ENCODE measurements at places on chromosomes 12 and 14. TPM values are rescaled to one million over a fixed set of nuclear protein-coding genes. Genes with fewer than 3 reads are reported as not detected.

DNA sequence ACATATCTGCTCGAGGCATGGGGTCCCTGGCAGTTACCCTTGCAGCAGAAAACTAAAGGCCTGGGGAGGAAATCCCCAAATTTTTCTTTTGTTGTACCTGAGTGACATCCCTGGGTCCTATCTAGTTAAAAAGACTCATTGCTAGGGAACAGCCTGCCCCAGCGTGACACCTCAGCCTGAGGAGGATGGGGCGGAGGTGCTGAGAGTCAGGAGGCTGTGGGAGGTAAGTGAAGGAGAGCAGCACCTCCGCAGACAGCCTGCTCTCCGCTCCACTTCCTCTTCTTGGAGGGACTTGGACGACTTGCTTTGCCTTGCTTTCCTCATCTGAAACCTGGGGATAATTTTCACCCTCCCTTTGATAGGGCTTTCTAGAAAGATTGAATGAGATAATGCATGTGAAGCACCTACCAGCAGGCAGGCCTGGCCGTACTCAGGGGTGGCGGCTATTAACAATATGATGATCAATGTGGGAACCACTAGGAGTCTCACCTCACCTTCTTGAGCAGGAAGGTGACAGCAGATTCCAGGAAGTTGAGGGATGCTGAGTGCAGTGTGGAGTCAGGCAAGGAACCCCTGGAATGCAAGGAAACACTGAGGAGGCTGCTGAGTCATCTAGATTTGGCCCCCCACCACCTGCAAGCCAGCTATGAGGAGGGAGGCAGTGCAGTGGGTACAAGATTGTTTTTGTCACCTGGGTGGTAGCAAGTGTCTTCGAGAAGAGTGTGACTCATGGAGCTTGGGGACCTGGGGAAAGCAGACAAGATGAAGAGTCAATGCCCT is 23.2 kb downstream of the UBE3B start:
- DNase-seq, result no peak

GRCh38 chr14:36672095-36672494 is 10.4 kb downstream of the PAX9 start:
- DNase-seq, result no peak

DNA sequence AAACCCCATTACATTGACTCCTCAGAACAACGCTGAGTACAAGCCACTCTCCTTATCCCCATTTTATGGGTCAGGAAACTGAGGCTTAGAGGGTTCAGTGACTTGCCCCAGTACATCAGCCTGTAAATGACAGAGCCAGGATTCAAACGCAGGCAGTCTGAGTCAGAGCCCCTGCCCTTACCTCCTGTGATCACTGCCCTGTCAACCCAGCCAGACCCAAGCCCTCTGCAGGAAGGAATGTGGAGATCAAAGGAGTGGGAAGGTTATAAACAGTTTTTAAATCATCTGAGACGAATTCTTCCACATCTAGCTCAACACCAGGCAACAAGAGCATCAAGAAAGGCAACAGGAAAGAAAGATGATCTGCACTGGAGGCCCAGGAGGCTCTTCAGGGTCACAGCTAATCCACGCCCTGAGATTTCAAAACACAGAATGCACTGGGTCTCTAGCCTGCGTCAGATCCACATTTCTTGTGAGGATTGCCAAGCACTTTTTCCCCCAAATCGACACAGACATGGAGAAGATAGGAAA is 38.5 kb downstream of the SPTB start:
- peak; percentile 61 for DNase-seq

GRCh38 chr14:74501135-74501614 is 7.6 kb downstream of the ISCA2 start:
- DNase-seq, result peak; percentile 47

- no peak for DNase-seq
Observed at GRCh38 chr12:104275689-104276088, 27.9 kb upstream of the EID3 start.

GRCh38 chr12:54282949-54283593 is 2.5 kb downstream of the HNRNPA1 start:
- no peak for DNase-seq

DNA sequence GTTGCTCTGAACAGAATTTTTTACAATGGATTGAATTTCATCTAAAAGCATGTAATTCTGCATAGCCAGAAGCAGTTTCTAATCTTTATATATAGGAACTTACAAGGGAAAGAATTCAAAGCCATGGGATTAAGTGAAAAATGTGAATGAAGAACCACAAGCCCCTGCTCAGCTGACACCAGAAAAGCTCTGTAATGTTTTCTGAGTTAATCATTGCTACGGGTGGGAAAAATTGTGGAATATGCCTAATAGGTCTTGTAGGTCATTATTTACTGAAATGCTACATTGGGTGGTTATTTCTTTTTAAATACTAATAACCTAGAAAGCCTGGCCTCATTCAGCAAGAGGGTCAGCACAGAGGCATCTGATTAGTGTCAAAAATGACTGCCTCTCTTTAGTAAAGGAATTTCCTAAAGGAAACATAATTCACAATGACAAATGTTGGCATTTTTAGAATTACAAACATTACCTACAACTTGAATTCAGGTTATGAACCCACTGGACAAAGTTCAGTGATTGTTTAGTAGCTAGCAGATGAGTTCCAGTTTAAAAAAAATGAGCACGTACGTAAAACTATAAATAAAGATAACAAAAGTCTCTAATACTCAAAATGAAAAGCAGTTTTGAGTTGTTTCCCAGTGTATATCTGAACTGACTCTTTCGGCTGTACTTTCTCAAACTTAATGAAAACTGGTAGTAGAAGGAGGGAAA is 75.3 kb downstream of the BMP4 start:
- DNase-seq, result peak; percentile 16

- DNase-seq, result peak; percentile 75
Observed at GRCh38 chr14:72652179-72652578, 241.7 kb downstream of the DPF3 start.

- no peak for DNase-seq
Observed at GRCh38 chr12:21459474-21459873, 22.0 kb downstream of the PYROXD1 start.

The RTL1 gene
- total RNA-seq, result not detected
